Skin of body (tissue), 3 donors: ENCODE measurements at places on chromosomes 4 and X.

DNA sequence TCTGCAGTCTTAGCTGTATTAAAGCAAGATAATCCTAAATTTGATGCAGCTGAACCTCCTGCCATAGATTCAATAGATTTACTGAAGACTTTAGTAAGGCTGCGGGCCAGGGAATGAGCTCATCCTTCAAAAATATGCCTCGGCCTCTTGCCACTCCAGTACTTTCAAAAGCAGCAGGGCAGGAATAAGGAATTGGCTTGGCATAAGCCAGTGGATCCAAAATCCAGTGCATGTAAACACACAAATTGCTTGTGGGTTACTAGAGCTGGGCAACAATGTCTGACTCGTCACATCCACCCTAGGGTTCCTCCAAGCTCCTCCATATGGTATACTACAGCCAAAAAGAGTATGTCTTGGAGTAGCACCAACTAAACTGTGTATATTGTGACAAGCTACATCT, 165.0 kb downstream of the AMELX start:
- peak; percentile 40 for DNase-seq

DNA sequence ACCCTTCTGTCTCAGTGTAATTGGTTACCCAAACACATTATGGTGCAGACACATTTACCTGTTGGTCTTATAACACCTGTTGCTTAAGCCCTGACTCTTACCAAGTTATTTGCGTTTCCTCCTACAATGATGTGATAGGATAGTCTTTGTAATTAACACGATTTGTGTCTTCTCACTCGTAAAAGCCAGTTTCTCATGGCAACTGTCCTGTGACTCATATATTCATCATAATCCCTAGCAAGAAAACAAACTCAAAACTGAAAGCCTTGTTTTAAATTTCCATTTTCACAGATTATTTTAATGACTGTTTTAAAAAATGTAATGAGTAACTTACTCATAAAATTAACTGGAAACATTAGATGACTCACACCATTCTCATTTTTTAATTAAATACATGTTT, 495.2 kb downstream of the NLGN4X start:
- no peak for DNase-seq

- no peak for DNase-seq
These were observed 58.2 kb upstream of the RBM47 start for GRCh38 chr4:40687676-40688389.

GRCh38 chr4:157806184-157806583, 366.6 kb downstream of the GASK1B start:
- DNase-seq, result peak; percentile 8

DNA sequence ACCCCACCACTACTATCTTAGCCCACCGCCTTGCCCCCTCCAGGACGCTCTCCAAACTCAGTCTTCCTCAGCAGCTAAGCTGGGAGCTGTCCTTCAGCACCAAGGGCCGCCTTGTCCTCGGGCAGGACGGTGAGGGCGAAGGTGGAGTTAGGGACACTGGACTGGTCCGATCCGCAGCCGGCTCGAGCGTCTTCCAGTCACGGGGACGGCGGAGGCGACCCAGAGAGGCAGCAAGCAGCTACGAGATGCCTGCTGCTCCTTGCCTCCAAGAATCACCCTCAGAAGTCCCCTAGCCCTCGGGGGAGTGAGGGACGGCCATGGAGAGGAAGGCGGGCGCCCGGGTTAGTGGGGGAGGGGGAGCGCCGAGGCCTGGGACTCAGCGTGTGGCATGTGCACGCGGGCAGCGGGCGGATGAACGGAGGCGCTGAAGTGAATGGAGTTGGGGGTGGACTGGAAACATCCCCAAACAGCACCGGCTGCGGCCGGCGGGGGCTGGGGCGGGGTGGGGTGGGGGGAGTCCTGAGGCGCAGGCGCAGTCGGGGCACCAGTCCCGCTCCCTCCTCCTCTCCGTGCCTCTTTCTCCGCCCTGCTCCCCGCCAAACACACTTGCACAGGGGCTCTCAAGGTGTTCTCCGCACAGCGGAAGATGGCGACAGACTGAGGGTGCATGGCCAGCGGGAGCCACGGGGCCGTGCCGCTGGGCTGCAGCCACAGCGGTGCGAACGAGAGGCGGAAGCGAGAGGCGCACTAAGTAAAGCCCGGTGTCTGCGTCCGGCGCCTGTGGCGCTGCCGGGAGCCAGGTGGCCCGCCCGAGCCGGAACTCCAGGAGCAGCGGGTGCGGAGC, at the start of gene NALF2:
NALF2 (plus strand) TSS at position 545 of the 844 bp plus-strand sequence. CDS start 957 bp downstream, outside the sequence.
- DNase-seq, result peak; percentile 0

- DNase-seq, result peak; percentile 36
These were observed 99.7 kb upstream of the DDIT4L start for GRCh38 chr4:100289946-100290345.

DNA sequence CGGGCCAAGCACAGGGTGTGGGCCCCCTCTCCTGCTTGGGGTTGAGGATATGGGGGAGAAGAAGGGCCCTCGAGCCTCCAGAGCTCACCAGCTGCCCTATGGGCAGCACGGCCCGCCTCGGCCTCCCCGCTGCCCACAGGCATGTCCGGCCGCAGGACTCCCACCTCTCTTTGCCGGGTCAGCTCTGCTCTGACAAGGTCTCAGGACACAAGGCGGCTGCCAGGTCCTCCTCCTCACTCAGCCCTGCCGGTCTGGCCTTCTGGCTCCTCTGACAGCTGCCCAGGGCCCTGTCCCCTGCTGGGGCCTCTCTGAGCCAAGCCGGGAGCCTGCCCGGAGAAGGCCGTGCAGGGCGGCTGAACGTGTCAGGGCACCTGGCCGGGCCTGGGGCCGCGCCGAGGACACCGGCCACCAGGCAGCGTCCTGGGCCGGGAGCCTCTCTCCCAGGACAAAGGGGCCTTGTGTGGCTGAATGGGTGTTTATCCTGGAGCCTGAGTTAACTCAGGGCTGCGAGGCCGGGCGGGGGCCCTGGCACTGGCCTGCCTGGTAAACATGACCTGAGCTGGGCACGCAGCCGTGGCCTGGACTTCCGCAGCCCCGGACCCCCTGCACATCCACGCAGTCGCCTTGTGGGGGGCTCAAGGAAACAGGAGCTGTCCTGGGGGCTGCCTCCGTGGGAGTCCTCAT, 25.7 kb downstream of the TACC3 start:
- no peak for DNase-seq

GRCh38 chr4:89915937-89916336, 21.3 kb downstream of the MMRN1 start:
- DNase-seq, result no peak

DNA sequence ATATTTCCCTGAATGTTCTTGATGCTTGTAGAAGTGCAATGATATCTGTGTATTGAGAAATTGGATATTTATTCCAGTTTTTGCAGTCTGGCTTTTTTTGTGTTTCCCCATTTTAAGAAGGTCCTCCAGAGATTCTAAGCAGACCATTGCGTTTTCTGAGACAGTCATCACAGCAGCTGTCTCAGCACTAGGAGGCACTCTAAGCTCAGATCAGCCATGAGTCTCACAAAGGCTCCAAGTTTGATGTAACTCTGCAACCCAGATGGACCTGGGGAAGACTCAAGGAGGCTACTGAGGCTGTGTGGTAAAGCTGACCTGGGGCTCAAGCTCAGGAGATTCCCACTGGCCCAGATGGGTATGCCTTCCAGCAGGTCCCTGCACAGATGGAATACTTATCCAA, 89.3 kb upstream of the CYLC1 start:
- no peak for DNase-seq

GRCh38 chr4:123553279-123553678, 156.7 kb downstream of the SPRY1 start:
- DNase-seq, result no peak

DNA sequence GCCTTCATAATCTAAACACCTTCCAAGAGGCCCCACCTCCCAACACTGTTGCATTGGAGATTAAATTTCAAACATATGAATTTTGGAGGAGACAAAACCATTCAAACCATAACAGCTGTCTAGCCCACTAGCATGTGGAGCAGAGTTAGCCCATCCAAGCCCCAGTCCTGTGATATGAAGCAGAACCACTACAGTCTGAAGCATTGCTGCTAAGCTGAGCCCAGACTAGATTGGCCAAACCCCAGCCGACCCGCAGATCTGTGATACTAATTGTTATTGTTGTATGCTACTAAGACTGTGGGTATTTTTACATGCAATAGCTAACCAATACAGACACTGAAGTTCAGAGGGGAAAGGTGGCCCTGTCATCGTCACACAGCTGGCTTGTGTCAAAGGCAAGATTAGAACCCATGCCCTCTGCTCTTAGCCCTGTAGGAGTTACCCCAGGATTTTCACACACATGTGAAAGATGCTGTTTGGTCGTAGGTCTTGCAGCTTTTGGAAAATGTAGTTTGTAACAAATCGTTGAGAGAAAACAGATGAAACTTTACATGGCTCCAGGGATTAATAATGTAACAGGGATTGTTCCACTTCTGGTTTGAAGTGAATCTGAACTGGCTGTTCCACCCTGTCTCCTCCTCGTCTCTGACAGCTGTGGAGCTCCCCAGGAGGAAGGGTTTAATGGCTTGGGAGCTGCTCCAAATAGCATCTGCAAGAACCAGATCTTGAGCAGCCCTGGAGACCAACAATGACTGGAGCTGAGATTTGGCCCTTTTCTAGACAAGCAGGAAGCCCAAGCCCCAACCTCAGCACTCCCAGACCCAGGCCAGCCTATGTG, 517.5 kb downstream of the MID1IP1 start:
- peak; percentile 79 for DNase-seq

DNA sequence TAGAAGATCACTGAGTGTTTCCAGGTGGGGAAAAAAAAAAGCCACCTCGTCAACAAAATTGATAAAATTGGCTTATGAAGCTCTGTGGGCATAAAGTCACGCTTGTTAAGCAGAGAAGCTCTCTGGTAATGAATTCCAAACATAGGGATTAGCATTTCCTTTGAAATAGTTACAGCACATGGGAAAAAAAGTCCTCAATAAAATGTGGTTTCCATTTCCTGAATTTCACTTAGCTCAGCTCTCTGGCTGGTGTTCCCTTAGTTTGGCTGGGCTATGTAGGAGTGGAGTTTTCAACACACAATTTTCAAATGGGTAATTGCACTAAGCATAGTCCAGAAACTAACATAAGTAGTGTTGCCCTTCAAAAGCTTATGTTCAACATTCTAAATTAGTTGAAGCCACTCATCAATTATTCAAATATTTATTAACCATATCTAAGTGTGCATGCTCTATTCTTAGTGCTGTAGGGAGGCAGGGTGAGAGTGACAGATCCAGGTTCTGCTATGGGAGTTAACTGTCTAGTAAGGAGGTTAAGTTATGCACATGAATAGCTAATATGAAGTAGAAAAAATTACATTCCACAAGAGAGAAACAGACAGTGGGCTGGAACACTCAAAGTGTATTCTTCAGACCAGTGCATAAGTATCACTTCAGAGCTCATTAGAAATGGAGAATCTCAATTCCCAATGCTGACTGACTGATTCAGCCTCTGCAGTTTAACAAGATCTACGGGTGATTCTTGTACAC, 445.7 kb downstream of the SMARCA1 start:
- peak; percentile 76 for DNase-seq

GRCh38 chr4:111399623-111400022, 745.6 kb upstream of the FAM241A start:
- DNase-seq, result peak; percentile 19

DNA sequence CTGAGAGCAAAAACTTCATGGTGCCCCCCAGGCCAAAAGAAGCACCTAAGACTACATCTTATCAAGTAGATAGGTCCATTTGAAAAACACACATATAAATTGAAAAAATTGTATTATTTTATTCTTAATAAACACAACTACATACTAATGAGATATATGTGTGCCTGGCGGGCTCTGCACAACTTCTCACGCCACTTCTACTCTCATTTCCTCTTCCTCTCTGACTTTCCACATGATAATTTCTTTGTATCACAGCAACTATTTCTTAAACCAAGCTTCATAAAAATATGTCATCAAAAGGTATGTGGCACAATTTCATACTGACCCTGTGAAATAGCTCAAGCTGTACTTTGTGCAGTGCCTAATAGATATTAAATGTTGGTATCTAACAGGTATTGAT, 10.7 kb upstream of the NPY2R start:
- no peak for DNase-seq

DNA sequence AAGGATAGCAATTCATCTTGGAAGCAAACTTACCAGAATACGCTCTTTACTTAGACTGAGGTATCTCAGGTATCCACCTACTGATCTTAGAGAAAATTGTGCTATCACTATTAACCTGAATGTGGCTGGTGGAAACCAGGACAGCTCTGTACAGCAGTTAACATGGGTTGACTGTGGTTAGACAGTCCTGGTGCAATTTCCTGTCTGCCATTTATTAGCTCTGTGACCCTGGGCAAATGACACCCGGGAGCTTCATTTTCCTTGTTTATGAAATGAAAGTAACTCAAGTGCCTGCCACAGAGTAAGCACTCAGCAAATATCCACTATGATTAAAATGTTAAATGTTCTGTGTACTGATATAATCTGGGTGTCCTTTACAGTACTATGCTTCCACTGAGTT, 60.0 kb downstream of the SMC1A start:
- no peak for DNase-seq

GRCh38 chr4:109172301-109172700, 130.2 kb downstream of the COL25A1 start:
- DNase-seq, result no peak

DNA sequence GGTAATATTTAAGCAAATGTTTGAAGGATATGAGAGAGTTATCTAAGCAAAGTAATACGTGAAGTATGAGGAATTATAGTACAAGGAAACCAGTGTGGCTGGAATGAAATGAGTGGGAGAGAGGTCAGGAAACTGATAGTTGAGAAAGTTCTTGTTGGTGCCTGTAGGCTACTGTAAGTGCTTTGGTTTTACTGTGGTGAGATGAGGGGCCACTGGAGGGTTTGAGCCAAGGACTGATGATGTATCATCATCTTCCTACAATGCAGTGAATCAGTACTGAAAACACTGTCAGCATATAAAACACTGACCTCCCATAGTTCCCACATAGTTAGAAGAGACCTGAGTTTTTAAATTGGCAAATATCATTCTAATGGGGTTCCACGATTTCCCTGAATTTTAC, 367.5 kb upstream of the CTSO start:
- no peak for DNase-seq

DNA sequence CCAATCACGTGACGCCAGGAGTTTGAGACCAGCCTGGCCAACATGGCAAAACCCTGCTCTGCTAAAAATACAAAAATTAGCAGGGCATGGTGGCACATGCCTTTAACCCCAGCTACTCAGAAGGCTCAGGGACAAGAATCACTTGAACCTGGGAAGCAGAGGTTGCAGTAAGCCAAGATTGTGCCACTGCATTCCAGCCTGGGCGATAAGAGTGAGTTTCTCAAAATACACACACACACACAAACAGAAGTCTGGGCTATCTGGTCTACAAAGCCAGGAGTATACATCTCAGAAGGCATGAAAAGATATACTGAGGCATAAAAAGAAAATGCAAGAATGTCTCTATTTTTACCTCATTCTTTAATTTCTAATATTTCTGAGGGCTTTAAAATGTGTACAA, 11.3 kb downstream of the YTHDC1 start:
- DNase-seq, result no peak

DNA sequence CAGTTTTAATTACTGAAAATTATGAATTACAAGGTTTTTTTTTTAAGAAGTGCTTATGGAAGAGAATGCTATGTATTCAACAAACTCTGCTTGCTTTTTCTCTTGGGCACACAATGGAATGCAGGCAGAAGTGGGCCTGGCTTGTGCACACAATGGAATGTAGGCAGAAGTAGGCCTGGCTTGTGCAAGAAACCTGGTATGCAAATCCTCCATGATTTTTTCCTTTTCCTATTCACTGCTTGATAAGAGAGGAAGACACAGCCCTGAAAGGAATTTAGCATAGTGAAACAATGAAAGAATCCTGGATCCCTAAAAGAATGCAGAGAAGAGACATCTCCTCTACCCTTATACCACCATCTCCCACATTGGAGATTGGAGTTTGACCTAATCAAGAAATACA, 138.4 kb downstream of the COL25A1 start:
- no peak for DNase-seq
